DND-41 (cell line): ENCODE measurements at places on chromosomes 7 and 10.

DNA sequence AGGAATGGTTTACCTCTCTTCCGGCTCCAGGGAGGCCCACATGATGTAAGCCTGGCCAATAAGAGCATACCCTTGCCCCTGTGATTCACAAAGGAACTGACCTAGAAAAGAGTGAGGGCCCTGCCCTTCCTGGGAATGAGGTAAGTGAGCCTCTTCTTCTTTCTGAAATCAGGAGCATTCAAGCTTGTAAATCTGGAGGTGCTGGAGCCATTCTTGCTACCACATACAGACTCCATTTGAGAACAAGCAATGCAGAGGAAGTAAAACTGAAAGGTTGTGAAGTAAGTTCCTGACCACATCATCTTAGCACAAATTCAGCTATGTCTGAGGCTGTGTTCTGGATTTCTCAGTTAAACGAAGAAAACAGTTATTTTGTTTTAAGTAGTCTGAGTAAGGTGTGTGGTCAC lies 132.2 kb downstream of the CD36 start:
- no peak for DNase-seq

DNA sequence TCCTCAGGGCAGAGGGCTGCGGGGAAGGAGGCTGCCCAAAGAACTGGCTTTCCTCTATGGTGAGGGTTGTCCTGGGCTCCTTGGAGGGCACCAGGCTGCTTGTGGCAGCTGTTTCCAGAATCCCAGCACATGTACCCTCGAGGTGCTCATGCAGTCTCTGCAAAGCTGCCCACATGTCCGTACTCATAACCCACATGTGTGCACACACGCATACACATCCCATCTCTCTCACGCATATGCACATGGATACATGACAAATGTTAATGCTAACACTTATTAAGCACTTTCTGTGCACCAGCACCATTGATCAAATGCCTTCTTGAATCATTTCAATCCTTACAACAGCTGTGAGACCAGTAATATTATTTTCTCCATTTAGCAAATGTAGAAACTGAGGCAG lies 36.3 kb upstream of the COMTD1 start:
- DNase-seq, result no peak

GRCh38 chr10:80515511-80515910 lies 22.2 kb upstream of the SH2D4B start:
- DNase-seq, result no peak

DNA sequence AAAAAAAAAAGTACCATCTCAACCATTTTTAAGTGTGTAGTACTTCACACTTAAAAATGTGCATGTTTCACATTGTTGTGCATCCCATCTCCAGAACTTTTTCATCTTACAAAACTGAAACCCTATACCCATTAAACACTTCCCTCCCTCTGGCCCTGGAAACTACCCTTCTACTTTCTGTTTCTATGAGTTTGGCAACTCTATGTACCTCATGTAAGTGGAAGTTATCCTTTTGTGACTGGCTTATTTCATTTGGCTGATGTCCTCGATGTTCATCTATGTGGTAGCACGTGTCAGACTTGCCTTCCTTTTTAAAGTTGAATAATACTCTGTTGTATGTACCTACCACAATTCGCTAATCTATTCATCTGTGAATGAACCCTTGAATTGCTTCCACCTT lies 12.2 kb downstream of the KCNMA1 start:
- no peak for DNase-seq

- no peak for DNase-seq
These were observed 147.1 kb upstream of the GDF10 start for GRCh38 chr10:47152861-47153349.

- no peak for DNase-seq
These were observed 193.8 kb downstream of the EBF3 start for GRCh38 chr10:129770286-129770685.

DNA sequence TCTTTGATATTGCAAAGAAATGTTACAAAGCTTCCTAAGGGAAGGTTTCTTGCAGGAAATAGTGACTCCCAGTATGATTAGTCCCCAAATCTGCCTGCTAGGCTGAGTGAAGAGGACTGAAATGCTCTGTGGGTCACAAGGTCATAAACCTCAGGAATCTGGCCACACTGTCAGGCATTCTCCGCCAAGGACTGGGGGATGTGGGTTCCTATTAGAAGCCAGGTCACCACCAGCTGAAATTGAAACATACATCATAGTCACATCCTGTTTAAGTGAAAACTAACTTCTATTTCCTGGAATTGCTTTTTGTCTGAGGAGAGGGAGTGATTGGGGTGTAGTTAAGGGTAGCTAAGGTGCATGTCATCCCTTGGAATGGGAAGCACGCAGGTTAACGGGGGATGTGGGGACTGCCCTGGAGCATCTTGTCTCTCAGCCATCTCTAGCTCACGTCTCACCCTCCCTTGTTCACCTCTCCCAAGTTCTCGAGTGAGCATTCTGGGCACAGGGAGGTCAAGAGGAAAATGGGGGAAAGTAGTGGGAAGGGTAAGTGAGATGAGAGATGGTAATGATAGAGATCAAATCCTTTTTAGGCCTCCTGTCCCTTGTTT lies 12.0 kb upstream of the GSAP start:
- peak; percentile 51 for DNase-seq

- no peak for DNase-seq
These were observed 151.3 kb downstream of the SNX10 start for GRCh38 chr7:26443006-26443405.

GRCh38 chr7:150586785-150587152 lies 19.6 kb downstream of the GIMAP4 start:
- peak; percentile 17 for DNase-seq

DNA sequence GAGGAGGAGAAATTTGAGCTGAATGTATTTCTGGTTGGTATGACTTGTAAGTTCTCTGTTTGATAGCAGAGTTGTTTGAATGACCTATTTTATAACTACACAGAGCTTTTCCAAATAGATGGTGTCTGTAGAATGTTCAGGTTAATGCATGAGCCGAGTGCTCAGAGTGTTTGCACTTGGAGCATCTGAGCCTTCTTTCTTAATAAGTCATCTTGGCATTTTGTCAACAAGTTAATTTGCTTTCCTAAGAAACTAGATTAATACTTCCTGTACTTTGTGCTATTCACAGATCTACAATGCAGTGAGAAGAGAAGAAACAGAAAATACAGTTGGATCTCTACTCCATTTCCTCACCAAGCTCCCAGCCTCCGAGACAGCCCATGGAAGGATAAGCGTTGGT lies 138.2 kb downstream of the PLCE1 start:
- DNase-seq, result no peak

DNA sequence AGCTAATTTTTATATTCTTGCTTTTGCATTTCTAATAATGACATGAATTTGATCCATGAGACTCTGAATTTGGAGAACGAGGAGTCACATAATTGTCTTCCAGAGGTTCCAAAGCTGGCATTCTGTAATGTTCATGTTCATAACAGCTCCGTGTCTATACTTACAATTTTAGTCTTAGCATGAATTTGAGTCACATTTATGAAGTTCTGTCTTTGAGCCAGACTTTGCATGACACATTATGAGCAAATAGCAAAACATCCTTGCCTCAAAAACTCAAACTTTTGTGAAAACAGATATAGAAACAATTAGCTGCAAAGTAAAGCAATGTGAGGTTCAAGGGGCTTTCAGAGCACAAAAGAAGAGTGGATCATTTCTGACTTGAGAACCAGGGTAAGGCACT lies 44.5 kb upstream of the CAV2 start:
- no peak for DNase-seq

DNA sequence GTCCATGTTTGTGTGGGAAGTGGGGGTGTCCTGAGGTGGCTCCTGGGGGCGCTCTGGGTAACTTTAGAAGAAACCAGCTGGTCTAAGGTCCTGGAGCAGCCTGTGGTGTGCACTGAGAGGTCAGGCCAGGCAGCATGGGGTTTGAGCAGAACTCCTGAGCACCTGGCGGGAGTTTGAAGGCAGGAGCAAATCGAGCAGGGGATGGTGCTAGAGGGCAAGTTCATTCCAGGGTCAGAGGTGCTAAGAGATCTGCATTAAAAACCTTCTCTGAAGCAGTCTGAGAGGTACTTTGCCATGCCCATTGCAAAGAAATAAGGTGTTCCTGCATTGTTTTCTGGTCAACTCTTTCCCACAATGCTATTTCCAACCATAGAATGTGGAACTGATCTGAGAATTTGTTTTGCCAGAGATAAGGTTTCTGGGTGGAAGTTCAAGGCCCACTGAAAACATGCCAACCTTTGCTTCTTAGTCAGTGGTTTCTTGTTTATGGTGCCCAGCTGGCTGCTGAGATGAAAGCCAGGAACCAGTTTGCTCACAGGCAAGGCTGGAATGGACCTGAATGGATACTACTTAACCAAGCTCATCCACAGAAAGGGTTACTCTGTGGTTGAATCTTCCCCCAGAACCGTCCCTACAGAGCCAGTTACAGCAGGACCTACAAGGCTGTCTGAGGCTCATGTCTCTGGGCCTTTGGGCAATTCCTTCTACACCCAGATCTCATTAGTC lies 136.3 kb upstream of the TMEM72 start:
- DNase-seq, result no peak

DNA sequence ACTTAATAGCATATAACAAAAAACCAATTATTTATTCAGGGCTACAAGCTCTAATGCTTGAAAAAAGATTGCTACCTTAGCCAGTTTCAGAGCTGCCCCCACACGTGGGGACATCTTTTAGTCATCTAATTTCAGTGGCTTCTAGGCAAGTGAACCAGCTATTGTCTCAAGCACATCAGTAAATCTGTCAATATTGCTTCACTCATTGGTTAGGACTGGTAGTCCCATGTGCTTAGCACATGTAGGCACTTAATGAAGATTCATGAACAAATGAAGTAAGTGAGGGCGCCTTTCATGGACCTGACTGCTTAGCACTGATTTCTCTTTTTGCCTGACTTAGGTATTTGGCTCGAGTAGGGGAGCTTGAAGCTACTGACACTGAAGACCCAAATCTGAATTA lies 19.6 kb downstream of the ENTPD7 start:
- no peak for DNase-seq

GRCh38 chr10:61941202-61941681 lies 39.7 kb downstream of the ARID5B start:
- DNase-seq, result no peak

DNA sequence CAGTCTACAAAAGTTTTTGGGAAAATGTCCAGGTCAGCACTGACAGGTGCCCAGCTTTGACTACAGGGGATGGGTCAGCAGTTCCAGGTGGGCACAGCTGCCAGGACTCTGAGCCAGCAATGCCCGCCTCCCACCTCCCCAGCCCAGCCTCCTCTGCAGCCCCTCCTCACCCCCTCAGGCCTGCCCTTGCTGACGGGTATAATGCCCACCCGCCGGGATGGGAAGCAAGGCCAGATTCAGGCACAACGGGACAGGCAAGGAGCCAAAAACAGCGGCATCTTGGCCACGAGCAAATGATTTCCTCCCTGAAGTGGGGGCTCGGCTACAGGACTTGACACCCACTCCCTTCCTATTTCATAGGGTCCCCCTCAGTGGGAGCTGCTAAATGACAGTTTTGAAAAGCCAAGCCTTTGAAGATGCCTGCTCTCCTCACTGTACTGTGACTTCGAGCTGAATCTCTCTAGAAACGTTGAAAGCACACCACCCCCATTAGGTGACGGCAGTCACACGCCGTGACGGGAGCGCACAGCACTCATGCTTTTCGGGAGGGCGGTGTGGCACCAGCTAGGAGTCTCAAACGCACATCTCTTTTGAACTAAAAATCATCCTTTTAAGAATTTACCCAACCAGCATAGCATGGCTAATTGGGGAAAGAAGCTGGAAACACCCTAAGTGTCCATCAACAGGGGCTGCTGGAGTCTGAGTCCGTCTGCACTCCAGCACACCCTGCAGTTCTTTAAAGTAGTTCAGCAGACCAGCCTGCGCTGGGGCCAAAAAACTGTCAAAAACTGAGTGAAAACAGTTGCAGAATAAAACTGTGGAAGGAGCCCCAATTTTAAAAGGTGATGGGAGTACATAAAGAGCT lies 29.6 kb downstream of the MAD1L1 start:
- no peak for DNase-seq

DNA sequence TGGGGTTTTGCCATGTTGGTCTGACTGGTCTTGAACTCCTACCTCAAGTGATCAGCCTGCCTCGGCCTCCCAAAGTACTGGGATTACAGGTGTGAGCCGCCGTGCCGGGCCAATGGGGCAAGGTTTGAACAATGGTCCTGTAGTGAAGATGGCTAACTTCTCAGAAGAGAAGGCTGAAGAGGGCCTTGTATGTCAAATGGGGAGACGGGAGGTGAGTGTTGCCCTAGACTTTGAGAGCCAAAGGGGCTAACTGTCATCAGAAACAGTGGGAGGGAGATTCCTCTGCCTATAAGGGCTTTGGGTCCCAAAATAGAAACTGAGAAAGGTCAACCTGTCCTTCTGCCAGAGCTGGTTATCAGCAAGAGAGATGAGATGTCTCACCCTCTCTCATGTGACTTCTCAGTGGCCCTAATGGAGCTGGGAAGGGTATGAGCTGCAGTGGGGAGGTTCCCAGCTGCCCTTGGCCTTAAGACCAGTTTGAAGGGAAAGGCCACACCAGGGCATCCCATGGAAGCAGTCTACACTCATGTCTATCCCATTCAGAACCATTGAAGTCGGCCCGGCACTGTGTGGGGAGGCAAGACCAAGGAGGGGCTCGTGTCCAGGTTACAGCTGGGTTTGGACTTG lies 1.3 kb upstream of the SAMD8 start:
- DNase-seq, result no peak

GRCh38 chr7:70472601-70473237 lies 659.2 kb upstream of the GALNT17 start:
- DNase-seq, result no peak

GRCh38 chr10:122073508-122073907 lies 84.5 kb downstream of the TACC2 start:
- DNase-seq, result no peak

DNA sequence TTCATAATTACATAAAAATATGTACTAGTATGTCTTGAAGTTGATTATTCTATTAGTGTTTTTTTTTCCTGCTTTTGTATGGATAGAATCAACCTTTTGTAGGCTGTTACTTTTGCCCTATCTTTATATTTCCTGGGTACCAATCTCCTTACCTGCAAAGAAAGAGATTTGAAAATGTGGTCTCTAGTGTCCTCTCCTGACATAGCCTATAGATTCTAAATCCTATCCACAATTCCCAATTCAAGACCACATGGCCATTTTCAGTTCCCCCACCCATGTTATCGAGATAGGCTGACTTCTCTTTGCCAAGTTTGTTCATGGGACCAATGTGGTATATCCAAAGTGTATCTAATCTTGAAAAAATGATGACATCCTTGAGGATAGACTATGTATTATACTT lies 269.4 kb upstream of the SEMA3D start:
- DNase-seq, result no peak

GRCh38 chr10:22253580-22253882 lies 35.7 kb upstream of the EBLN1 start:
- DNase-seq, result no peak

DNA sequence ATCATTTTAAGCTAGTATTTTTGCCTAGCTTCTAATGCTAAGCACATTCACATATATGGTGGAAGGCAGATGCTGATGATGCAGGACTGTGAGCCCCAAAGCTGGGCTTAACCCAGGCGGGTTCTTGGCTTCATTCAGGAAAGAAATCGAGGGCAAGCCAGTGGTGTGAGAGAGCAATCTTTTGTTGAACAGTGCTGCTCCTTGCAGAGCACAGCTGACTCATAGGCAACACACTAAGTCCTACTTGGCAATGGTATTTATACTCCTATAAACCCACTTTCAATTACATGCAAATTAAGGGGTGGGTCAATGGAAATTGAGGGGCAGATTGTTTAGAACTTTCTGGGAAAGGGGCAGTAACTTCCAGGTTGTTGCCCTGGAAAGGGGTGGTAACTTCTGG lies 42.0 kb upstream of the CELF2 start:
- DNase-seq, result no peak

GRCh38 chr7:86645225-86645608 lies 1.5 kb downstream of the GRM3 start:
- no peak for DNase-seq
